Suprapubic skin (tissue), 4 donors: ENCODE measurements at places on chromosomes 6 and 20. TPM values are rescaled to one million over a fixed set of nuclear protein-coding genes. Genes with fewer than 3 reads are reported as not detected.

SLC17A1 gene
- total RNA-seq: not detected

TULP1 gene
- 0.83 TPM for total RNA-seq

LATS1 gene
- total RNA-seq: 47.6 TPM

ATXN1 gene
- 43.6 TPM for total RNA-seq

RBBP8NL gene
- 2.0 TPM for total RNA-seq

CDH26 gene
- 2.1 TPM for total RNA-seq

HLA-DOA gene
- 6.8 TPM for total RNA-seq

ADGRB3 gene
- total RNA-seq: 1.4 TPM

PRICKLE4 gene
- total RNA-seq: 3.6 TPM

UBD gene
- total RNA-seq: not detected

TUBB1 gene
- not detected for total RNA-seq

TMC2 gene
- total RNA-seq: not detected

PNPLA1 gene
- total RNA-seq: 40.3 TPM

SNTA1 gene
- 15.2 TPM for total RNA-seq

HDGFL1 gene
- not detected for total RNA-seq

LY6G6D gene
- 30.8 TPM for total RNA-seq

ADGRF5 gene
- total RNA-seq: 4.4 TPM

UNC93A gene
- total RNA-seq: 34.0 TPM

RIPPLY2 gene
- total RNA-seq: not detected

LTA gene
- not detected for total RNA-seq

FAM217A gene
- total RNA-seq: not detected

ETV7 gene
- 5.9 TPM for total RNA-seq

MTRF1L gene
- 12.4 TPM for total RNA-seq

OSER1 gene
- 43.2 TPM for total RNA-seq

CAP2 gene
- total RNA-seq: 1.4 TPM

PHACTR1 gene
- 4.0 TPM for total RNA-seq

CTSZ gene
- total RNA-seq: 33.4 TPM

ESF1 gene
- total RNA-seq: 9.0 TPM

ZSCAN23 gene
- total RNA-seq: not detected

BMP6 gene
- total RNA-seq: 1.8 TPM

HFE gene
- 4.2 TPM for total RNA-seq

SEMG1 gene
- total RNA-seq: not detected
